CD4-positive, alpha-beta T cell (primary cell): ENCODE measurements at places on chromosomes 6 and 20. TPM values are rescaled to one million over a fixed set of nuclear protein-coding genes. Genes with fewer than 3 reads are reported as not detected.

- H3K4me1 ChIP-seq, result peaks cover 25% of the 10 kb centered on the region
- peaks cover 9% of the 10 kb centered on the region for H3K27me3 ChIP-seq
- H3K36me3 ChIP-seq, result peaks cover 19% of the 10 kb centered on the region
These were observed 2.1 kb upstream of the COL20A1 start for GRCh38 chr20:63290677-63291472.

DNA sequence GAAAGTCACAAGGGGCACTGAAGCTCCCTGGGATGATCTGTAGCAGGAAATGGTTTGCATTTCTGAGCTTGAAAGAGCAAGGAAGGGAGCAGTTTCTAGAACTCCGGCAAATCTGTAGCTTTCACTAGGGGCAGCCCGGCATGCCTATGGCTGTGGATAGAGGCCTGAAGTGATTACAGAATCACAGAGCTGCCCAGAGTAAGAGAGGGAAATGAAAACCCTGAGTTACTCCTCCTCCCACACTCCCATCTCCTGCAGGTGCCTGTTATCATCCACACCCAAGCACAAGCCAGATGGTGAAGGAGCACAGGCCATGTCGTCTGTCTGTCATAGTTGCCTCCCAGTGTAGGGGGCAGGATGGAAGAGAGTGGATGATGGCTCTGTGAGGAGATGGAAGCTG is 37.1 kb downstream of the HLA-F start:
- DNase-seq, result no peak
- no peaks in the 10 kb centered on the region for H3K27me3 ChIP-seq
- H3K36me3 ChIP-seq, result no peaks in the 10 kb centered on the region
- no peak overlapping the region for H3K4me3 ChIP-seq
- H3K27ac ChIP-seq, result no peak overlapping the region

- H3K27ac ChIP-seq, result no peak overlapping the region
- no peaks in the 10 kb centered on the region for H3K4me1 ChIP-seq
- H3K27me3 ChIP-seq, result no peaks in the 10 kb centered on the region
These were observed 109.0 kb downstream of the FUT9 start for GRCh38 chr6:96124778-96125177.

- H3K27me3 ChIP-seq, result no peaks in the 10 kb centered on the region
- peaks cover 29% of the 10 kb centered on the region for H3K4me1 ChIP-seq
- H3K27ac ChIP-seq, result peak overlapping the region; percentile 9
- H3K36me3 ChIP-seq, result peaks cover 3% of the 10 kb centered on the region
- H3K4me3 ChIP-seq, result peak overlapping the region; percentile 63
These were observed 14.4 kb downstream of the FOXP4 start for GRCh38 chr6:41560431-41561192.

THBS2 gene
- total RNA-seq, result not detected

GRCh38 chr6:170030821-170031471 is 259.9 kb downstream of the DLL1 start:
- DNase-seq, result no peak
- H3K4me1 ChIP-seq, result no peaks in the 10 kb centered on the region
- H3K27ac ChIP-seq, result no peak overlapping the region
- H3K36me3 ChIP-seq, result no peaks in the 10 kb centered on the region
